ENCODE measurements at places on chromosomes 3 and 15.
A peak's percentile ranks its signal among the peaks of the same experiment; 100 is the strongest.

- no peak for ATAC-seq
These were observed 32.5 kb downstream of the NAALADL2 start for GRCh38 chr3:174891524-174892203.

- ATAC-seq: peak; percentile 24
These were observed 246.4 kb downstream of the ALCAM start for GRCh38 chr3:105613120-105613519.

- ATAC-seq: peak; percentile 77
These were observed 18.9 kb upstream of the HCN4 start for GRCh38 chr15:73387507-73388255.

DNA sequence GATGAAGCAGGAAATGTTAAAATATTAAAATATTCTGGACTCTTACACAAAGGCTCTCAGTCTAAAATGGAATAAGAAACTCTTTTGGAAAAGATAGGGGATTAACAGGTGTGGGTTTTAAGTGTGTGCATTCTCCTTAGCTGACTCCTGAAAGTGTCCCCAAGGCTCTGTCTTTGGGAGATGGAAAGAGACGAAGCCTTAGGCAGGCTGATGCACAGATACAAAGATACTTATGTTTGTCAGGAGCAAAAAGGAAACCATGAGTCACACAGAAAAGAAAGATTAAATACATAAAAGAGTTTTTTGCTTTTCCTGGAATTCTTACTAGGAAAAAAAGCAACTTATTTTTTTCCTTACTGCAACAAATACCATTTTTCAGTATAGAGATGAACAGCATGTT lies 23.8 kb upstream of the ABI3BP start:
- ATAC-seq: no peak

DNA sequence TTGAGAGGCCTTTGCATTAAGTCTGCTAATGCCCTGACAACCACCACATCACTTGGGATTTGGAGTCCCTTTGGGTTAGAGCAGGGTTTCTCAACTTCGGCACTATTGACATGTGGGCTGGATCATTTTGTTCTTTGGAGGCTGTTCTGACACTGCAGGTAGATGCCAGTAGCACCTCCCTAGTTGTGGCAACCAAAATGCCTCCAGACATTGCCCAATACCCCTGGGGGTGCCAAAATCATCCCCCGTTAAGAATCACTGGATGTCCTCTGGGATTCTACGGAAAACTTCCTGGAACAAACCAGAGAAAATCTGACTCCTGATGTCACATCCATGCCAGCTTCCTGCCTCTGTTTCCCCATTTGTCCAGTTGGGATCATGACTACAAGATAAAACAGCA lies 37.2 kb upstream of the BLM start:
- no peak for ATAC-seq

DNA sequence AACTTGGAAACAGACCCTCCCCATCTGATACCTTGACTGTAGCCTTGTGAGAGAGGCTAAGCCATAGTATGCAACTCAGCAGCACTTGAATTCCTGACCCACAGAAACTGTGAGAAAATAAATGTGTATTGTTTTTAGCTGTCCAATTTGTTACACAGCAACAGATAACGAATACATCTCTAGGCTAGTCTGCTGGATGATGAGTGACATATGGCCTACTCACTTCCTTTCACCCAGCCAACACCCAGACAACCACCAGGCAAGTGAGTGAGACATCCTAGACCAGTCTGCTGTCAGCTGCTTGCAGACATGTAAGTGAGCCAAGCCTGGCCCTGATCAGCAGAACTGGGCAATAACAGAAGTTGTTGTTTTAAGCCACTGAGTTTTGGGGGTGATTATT lies 19.2 kb upstream of the SMAD6 start:
- ATAC-seq: no peak

- peak; percentile 91 for ATAC-seq
These were observed at the start of gene GRAMD2A for GRCh38 chr15:72197460-72198355. GRAMD2A (minus strand) TSS chr15:72197787.

Data from motor neuron (in vitro differentiated cells).